ENCODE measurements at places on chromosomes 1 and 21. TPM values are rescaled to one million over a fixed set of nuclear protein-coding genes. Genes with fewer than 3 reads are reported as not detected.

GRCh38 chr1:233598891-233599541, 14.9 kb upstream of the KCNK1 start:
- no peak for DNase-seq

The C1orf210 gene
- total RNA-seq: 0.48 TPM

The RAB42 gene
- 7.0 TPM for total RNA-seq

DNA sequence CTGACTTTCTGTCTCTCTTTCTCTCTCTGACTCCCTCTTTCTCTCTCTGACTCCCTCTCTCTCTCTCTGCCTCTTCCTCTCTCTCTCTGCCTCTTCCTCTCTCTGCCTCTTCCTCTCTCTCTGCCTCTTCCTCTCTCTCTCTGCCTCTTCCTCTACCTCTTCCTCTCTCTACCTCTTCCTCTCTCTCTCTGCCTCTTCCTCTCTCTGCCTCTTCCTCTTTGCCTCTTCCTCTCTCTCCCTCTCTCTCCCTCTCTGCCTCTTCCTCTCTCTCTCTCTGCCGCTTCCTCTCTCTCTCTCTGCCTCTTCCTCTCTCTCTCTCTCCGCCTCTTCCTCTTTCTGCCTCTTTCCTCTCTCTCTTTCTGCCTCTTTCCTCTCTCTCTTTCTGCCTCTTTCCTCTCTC, 18.6 kb upstream of the ANKRD45 start:
- no peak for DNase-seq

The SPRR2G gene
- total RNA-seq: 11.3 TPM

GRCh38 chr1:55217226-55217986, 2.2 kb upstream of the USP24 start:
- peak; percentile 39 for DNase-seq

GRCh38 chr21:17454315-17455027, 58.4 kb upstream of the CXADR start:
- DNase-seq: peak; percentile 83

GRCh38 chr1:202286622-202287097, 55.1 kb downstream of the UBE2T start:
- peak; percentile 19 for DNase-seq

DNA sequence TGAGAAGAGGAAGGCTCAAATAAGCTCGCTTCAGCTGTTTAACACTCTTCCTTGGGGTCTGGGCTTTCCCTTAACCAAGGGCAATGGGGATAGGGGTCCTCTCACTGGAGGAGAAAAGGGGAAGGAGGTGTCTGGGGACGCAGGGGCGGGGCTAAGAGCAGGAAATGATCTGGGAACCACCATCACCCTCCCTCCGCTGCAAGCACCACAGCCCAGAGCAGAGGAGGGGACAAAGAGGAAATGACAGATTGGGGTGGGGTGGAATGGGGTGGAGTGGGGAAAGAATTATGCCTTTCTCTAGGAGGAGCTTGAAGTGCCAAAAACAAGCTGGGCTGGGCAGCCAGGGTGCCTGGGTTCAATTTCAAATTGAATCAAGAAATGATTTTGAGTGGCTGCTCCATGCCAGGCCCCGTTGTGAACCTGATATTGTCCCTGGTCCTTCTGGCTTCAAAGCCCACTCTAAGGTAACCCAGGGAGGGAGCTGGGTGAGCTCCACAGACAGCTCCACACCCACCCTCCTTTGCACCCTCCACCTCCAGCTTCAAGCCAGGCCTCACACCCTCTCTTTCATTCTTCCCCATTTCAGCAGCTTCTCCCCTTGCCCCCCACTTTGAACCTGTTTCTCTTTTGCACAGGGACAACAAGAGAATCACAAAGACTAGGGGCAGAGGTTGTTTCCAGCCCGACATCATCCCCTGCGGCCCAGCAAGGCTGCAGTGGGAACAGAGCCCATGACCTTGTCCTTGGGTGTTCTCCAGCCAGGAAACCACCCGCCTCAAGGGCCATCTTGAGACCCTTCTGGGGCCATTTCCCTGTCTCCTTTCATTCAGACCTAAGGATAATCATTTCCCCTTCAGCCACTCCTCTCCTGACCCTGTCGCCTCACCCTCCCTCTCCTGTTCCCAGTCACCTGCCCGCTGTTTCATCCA, 1.1 kb downstream of the ARHGAP30 start:
- peak; percentile 55 for DNase-seq

DNA sequence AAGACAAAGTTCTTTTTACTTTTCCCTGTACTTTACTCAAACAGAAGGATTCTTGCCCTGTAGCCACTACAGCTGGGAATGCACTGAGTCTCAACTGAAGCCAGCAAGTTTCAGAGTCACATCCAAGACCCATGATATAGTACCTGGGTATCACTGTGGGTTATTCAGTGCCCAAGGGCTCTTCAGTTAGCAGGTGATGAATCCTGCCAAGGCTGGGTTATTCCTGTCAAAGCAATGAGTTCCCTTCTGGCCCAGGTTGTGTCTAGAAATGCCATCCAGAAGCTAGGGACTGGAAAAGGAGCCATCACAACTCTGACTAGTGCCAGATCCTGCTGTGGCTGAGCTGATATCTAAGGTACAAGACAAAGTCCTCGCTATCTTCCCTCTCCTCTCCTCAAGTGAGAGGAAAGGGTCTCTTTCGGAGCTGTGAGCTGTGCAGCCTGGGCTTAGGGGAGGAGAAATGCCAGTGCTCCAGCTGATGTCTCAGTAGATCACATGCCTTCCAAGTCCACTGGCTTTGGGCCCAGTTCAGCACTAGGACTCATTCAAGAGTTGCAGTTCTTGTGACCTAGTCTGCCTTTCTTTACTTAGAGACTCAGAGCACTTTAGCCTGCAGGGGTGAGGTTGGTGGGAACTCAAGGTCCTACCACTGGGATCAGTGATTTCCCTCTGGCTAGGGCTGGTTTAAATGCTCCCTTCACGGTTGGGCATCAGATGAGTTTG, 369.4 kb downstream of the TBX15 start:
- DNase-seq: no peak

The MCOLN2 gene
- total RNA-seq: not detected

The BSND gene
- total RNA-seq: 0.24 TPM

The RPS27 gene
- 1,442 TPM for total RNA-seq

The LAMC2 gene
- 34.2 TPM for total RNA-seq

GRCh38 chr1:3372317-3372716, 82.1 kb upstream of the ARHGEF16 start:
- no peak for DNase-seq

GRCh38 chr1:184626076-184627006, 128.3 kb downstream of the EDEM3 start:
- no peak for DNase-seq

DNA sequence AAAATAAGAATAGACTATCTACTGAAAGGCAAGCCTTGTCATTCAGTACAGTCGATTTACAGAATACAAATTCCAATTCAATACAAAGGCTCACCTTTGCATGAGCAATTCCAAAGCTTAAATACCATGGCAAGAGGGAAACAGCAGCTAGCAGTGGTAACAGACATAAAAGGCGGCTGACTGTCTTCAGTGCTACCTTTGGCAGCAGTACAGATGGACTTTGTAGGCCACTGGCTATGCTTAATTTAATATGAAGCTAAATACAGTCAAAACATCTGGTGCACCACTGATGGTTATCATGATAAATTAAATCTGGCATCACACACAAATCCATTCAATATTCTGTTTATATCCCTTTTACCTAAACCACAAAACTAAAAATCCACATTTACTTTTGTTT, 62.4 kb downstream of the RERE start:
- no peak for DNase-seq

The TMEM200B gene
- 14.0 TPM for total RNA-seq

The ECM1 gene
- total RNA-seq: 4.3 TPM

The LORICRIN gene
- total RNA-seq: not detected

DNA sequence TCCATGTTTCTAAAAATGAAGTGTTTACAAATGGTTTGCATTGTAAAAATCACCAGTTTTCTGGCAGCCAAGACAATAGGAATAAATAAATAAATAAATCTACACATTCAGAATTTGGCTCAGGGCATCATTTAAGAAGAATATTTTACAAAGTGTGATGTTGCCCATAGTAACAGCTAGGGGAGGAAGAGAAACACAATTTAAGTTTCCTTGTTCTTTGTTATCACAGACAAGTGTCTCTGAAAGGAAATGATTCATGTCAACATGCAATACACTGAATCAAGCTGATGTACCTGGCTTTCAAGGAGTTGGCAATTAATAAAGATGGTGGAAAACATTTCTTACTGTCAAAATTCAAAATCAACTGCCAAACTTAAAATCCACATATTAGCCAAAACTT, 74.7 kb downstream of the LHX8 start:
- DNase-seq: no peak

GRCh38 chr1:41447995-41448770, 36.3 kb downstream of the EDN2 start:
- DNase-seq: peak; percentile 43

DNA sequence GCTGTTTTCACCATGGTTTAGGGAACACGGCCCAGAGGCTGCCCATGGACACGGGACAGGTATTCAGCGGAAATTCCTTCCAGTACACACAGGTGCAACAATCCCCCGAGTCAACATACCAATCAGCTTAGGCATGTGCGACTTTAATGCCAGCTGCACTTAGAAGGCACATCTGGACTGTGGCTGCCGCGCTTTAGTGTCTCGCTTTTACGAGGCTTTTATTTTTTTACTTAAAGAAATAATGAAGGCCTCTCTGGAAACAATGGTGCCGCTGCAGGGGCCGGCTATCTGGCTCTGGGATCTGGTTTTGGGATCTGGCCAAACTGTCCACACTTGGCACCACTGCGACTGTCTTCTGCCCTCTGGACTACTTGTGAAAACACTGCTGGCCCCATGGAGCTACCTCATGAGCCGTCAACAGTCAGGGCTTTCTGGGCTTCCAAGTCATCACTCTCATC, 55.5 kb downstream of the SLC66A1 start:
- no peak for DNase-seq

DNA sequence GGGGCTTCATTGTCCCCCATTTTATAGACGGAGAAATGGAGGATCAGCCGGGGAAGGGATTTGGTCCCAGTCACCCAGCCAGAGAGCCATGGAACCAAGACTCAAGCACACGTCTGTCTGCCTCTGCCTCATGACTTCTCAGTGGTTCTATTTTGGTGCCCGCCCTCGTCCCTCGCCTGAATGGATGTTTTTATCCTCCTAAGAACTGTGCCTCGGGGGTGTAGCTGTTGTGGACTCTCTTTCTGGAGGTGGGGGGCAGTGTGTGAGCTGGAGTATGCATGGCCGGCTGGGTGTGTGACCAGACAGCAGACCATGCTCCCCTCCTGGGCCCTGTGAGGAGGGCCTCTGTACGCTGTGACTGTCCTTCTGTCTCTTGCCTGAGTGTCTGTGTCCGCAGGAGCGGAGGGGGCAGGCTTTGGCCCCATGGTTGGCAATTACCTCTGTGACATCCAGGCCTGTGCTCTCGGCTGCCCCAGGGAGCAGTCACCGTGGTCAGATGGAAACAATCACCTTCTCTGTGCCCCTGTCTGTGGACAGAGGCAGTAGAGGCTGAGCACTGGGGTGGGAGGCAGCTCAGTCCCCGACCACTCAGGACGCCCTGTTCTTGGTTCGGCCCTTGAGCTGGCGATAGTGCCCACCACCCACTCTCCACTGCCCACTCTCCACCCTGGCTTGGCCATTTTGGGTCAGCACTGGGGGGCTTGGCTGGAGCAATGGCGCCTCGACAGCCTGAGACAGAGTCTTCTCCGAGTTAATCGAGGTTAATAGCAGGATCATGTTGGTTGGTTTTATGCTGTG, 20.4 kb downstream of the WNT4 start:
- no peak for DNase-seq

DNA sequence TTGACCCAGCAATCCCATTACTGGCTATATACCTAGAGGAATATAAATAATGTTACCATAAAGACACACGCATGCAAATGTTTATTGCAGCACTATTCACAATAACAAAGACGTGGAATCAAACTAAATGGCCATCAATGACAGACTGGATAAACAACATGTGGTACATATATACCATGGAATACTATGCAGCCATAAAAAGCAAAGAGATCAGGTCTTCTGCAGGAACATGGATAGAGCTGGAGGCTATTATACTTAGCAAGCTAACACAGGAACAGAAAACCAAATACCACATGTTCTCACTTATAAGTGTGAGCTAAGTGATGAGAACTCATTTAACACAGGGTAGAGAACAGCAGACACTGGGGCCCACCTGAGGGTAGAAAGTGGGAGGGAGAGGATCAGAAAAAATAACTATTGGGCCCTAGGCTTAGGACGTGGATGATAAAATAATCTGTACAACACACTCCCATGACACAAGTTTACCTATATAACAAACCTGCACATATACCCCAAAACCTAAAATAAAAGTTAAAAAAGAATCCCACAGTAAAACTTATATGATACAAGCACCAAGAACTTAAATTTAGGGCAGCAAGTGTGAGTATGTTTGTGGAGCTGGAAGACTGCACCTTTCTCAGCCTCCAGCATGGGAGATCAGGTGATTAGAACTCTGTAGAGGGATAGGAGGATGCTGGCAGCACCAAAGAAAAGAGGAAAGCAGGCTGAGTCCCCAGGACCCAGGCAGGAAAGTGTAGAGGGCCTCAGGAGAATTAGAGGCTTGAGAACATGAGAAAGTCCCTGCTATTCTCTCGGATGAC, 320.8 kb upstream of the USP24 start:
- DNase-seq: no peak

- DNase-seq: no peak
Observed at GRCh38 chr1:28744184-28744583, 7.4 kb downstream of the YTHDF2 start.

The CLDN17 gene
- total RNA-seq: not detected

DNA sequence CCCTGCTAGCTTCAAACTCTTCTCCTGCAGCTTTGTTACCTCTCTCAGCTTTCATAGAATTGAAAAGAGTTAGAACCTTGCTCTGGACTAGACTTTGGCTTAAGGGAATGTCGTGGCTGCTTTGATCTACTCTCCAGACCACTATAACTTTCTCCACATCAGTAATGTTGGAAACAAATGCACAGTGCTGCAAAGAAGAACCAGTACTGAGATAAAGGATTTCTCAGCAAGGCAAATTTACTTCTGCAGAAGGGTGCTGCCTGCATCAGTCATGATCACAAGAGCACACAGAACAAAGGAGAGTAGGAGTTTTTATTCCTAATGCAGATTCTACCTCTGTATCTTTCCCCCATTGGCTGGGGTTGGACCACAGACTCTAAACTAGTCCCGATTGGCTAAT, 621.6 kb upstream of the CHRM3 start:
- DNase-seq: no peak

DNA sequence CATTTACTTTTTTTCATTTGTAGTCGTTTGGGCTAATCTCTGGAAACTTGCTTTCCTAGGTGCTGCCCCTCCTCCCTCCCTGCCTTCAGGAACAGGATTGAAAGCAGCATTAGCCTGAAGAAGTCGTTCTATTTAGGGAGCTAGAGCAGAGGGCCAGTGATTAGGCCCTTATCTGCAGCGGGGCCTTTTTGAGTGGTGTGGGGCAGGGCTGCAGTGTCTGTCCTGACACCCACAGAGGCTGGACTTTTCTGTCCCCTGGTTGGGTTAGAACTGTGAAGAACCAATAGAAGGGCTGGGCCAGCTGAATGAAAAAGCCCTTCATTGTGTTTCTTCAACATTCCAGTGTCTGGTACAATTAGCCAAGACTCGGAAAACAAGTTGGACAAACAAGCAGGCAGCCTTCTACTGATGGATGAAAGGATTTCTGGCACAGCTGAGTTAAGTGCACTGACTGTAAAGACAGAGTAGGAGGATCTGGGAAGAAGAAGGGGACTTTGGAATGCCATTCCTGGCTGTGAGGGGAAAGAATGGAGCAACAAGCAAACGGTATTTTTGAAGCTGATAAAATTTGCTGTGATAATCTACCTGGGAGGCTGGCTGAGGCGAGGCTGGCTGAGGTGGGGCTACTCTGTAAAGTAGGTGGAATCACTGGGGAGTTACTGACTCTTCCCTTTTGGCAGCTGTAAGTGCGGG, 9.7 kb downstream of the MACF1 start:
- DNase-seq: peak; percentile 67

The IARS2 gene
- 74.6 TPM for total RNA-seq
